Effector CD8-positive, alpha-beta T cell (primary cell): ENCODE measurements at places on chromosomes 11 and 22.

GRCh38 chr11:35143297-35144135 lies 4.5 kb downstream of the CD44 start:
- no peak for DNase-seq

DNA sequence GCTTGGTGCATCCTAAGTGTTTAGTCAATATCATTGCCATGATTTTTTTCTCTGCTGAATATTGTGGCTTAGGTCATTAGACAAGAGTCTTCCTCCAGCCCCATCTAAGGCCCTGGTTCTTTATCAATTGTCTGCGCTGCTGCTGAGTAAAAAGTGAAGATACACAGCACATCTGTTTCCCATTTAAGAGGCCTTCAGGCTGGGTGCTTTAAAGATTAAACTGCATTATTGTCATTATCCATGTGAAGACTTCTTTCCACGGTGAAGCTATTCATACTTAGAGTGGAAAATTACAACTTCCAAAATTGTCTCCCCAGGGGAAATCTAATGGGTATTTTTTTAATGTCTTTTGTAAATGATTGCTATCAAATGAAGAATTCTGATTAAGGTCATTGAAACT lies 719.8 kb upstream of the LRRC4C start:
- DNase-seq = no peak

- peak; percentile 16 for DNase-seq
Measured at GRCh38 chr11:68271023-68271780, 571 bp downstream of the C11orf24 start.

- DNase-seq = no peak
Measured at GRCh38 chr11:47248304-47248663, 330 bp downstream of the ACP2 start.

DNA sequence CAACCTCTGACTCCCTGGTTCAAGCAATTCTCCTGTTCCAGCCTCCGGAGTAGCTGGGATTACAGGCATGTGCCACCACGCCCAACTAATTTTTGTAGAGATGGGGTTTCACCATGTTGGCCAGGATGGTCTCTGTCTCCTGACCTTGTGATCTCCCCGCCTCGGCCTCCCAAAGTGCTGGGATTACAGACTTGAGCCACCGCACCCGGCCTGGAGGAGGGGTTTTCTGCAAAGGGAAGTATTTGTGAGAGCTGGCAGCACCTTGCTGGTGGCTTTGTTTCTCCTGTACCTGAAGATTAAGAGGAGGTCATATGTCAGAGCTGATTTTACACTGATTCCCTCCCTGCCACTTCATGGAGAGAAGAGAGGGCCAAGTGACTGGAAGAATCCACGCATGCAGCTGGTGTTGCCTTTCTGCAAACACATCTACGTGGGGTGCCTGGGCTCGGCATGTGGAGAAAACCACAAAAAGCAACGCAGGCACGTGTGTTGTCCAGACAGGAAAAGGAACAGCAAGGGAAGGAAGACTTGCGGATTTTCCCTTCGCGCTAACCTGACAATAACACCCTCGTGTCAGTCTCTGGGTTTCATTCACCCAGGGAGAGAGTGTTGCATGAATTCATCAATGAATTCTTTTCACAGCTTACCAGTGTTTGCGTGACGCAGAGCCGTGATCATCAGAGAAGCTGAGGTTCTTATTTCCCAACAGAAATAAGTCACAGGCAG lies 61.9 kb downstream of the TSPAN18 start:
- no peak for DNase-seq

DNA sequence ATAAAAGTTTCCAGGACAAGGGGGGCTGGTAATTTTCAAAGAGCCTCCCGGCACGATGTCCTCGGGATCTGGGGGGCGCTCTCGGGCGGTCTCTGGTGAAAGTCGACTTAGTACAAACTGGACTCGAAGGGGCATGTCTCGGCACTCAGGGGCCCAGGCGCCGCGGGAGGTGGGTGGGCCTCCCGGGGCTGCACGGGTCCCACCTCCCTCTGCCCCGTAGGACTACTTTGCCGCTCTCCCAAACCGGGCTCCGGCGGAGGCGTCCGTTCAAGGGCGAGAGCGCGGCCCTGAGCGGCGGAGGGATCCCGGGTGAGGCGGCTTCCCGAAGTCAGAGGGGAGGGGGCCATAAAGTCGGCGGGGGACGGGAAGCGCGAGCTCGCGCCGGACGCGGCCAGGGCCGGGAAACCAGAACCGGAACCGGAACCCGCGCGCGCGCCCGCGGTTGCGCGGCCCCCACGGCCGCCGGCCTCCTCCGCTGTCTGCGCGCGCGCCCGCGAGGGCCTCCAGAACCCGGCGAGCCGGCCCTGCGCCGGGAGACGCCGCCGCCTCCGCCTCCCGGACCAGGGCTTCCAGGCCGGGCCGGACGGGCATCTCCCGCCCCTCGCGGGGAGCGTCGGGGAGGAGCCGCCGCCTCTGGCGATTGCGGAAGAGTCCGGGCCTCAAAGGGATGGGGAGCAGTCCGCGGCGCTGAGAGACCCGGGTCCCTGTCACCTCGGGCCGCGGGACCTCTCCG lies at the start of gene ARHGEF12:
ARHGEF12 (plus strand) TSS at position 506 of the 733 bp plus-strand sequence. CDS start 831 bp downstream, outside the sequence.
- peak; percentile 30 for DNase-seq

- DNase-seq = no peak
Measured at GRCh38 chr11:102115557-102115956, 5.3 kb downstream of the YAP1 start.

- DNase-seq = no peak
Measured at GRCh38 chr11:15038963-15039362, 34.4 kb upstream of the CALCB start.

- DNase-seq = no peak
Measured at GRCh38 chr22:37801946-37802309, 5.8 kb upstream of the GCAT start.
